T-helper 17 cell (primary cell): ENCODE measurements at places on chromosomes 2 and 18. TPM values are rescaled to one million over a fixed set of nuclear protein-coding genes. Genes with fewer than 3 reads are reported as not detected.

GRCh38 chr2:27870724-27871123 lies 19.5 kb downstream of the RBKS start:
- peaks cover 6% of the 10 kb centered on the region for H3K36me3 ChIP-seq
- no peak for DNase-seq
- H3K27ac ChIP-seq: no peak overlapping the region
- H3K4me3 ChIP-seq: no peak overlapping the region

The PARD6G gene
- total RNA-seq: 3.5 TPM

- H3K4me1 ChIP-seq: peaks cover 7% of the 10 kb centered on the region
- no peak overlapping the region for H3K4me3 ChIP-seq
- H3K27ac ChIP-seq: no peak overlapping the region
- DNase-seq: no peak
- H3K27me3 ChIP-seq: no peaks in the 10 kb centered on the region
Measured at GRCh38 chr18:8763611-8764010, 58.3 kb downstream of the MTCL1 start.

DNA sequence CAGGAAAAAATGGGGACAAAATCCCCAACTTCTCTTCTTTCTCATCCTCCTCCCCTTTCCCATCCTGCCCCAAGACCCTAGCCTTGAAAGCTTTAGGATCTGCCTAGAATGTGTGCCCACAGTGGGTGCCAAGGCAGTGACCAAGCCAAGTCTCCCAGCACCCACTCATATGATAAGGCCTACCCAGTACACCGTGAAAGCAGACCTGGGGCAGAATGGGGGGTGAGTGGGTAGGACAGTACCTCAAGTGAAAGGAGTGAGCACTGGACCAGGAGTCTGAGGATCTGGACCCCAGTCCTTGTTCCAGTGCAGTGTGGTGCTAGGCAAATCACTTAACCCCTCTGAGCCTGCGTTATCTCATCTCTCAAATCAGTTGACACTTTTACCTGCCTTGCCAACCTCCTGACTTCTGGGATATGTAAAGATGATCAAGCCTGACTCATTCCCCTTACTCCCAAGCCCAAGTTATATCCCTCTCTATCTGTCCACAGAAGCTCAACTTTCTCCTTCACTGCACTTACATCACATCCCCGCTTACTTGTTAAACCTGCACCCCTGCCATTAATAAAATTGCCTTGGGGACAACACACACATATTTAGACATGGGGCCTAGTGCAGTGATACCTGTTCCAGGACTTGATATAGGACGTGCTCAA lies 109.7 kb downstream of the ATL2 start:
- DNase-seq: no peak
- no peak overlapping the region for H3K4me3 ChIP-seq
- H3K4me1 ChIP-seq: no peaks in the 10 kb centered on the region
- H3K27ac ChIP-seq: no peak overlapping the region
- H3K27me3 ChIP-seq: peaks cover 8% of the 10 kb centered on the region

- H3K27ac ChIP-seq: no peak overlapping the region
- DNase-seq: no peak
- H3K27me3 ChIP-seq: no peaks in the 10 kb centered on the region
- H3K36me3 ChIP-seq: peaks cover 2% of the 10 kb centered on the region
- no peak overlapping the region for H3K4me3 ChIP-seq
Measured at GRCh38 chr2:206955253-206955652, 15.9 kb downstream of the CPO start.

The MC5R gene
- total RNA-seq: not detected

DNA sequence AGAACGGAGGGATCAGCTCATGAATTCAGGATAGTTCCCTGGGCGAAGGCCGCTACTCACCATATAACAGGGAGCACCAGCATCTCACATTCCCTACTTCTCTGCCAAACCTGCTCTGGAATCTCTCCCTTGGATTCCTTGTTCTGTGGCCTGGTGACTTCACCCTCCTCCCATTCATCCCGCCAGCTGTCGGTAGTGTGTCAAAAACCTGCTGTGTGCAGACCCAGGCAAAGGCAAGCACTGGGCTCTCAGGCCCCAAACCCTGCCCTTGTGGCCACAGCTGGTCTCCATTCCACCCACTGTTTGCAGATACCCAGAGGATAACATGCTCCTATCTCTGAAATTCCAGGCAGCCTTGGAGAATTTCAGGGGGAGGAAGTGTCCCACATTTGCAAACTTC lies 151.6 kb downstream of the CAPN13 start:
- H3K36me3 ChIP-seq: no peaks in the 10 kb centered on the region
- H3K4me3 ChIP-seq: no peak overlapping the region
- no peaks in the 10 kb centered on the region for H3K4me1 ChIP-seq
- DNase-seq: no peak
- no peak overlapping the region for H3K27ac ChIP-seq
- peaks cover 11% of the 10 kb centered on the region for H3K27me3 ChIP-seq

The PLGLB1 gene
- 5.9 TPM for total RNA-seq

DNA sequence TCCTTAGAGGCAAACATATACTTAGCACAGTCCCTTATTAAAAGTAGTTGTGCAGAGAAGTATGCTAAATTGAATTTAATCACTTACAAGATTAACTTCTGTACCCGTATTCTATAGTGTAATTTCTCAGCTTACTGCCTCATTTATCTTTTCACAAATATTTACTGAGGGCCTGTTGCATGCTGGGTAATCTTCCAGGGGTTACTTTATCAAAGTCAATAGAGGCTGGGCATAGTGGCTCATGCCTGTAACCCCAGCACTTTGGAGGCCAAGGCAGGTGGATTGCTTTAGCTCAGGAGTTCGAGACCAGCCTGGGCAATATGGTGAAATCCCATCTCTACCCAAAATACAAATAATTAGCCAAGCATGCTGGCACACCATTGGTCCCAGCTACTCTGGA lies 111.7 kb upstream of the RAB27B start:
- H3K4me1 ChIP-seq: peaks cover 37% of the 10 kb centered on the region
- no peak for DNase-seq
- H3K27me3 ChIP-seq: no peaks in the 10 kb centered on the region
- H3K4me3 ChIP-seq: no peak overlapping the region
- H3K27ac ChIP-seq: peak overlapping the region; percentile 16
- no peaks in the 10 kb centered on the region for H3K36me3 ChIP-seq

DNA sequence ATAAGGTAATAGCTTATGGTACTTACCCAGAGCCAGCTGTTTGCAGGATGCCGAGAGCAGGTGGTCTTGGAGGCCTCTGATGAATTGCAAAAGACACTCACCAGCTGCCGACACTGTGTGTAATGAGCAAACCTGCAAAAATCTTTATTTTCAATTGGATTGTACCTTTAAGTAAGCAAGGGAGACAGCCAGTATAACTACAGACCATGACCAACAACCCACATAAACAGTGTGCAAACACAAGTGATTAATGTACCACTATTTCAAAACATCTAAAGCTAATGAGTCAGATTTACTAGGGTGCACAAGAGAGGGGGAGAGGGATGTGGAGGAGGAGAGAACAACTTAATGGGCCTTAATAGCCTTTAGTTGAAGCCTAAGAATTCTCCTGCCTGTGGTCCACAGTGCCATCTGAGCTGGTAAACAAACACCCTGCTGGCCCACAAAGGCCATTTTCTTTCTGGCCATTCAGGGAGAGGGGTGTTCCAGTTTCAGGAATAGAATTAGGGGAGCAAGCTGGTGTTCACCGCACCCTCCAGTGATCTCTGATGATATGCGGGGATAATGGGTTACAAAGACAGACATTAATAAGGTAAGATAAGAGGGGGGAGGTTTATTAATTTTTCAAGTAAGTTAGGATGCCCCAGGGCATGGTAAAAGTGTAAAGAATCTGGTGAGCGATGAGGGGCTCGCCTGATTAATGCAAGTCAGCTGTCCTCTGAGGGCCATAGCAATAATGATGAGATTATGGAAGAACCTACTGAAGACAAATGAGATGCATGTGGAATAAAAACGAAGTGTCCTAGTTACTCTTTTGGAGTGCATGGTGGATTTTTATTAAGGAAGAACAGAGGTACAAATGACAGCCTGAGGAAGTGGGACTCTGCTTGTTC lies 196.4 kb downstream of the HRH4 start:
- no peak overlapping the region for H3K4me3 ChIP-seq
- DNase-seq: no peak
- H3K27ac ChIP-seq: peak overlapping the region; percentile 75
- no peaks in the 10 kb centered on the region for H3K27me3 ChIP-seq
- H3K4me1 ChIP-seq: peaks cover 10% of the 10 kb centered on the region
- H3K36me3 ChIP-seq: no peaks in the 10 kb centered on the region

The CELF4 gene
- total RNA-seq: not detected

GRCh38 chr2:46942143-46942526 lies 26.5 kb upstream of the MCFD2 start:
- no peaks in the 10 kb centered on the region for H3K27me3 ChIP-seq
- DNase-seq: peak; percentile 73
- H3K4me3 ChIP-seq: peak overlapping the region; percentile 98
- peaks cover 2% of the 10 kb centered on the region for H3K36me3 ChIP-seq
- H3K4me1 ChIP-seq: peaks cover 45% of the 10 kb centered on the region

GRCh38 chr2:204033611-204034495 lies 97.3 kb downstream of the ICOS start:
- no peaks in the 10 kb centered on the region for H3K4me1 ChIP-seq
- no peak overlapping the region for H3K27ac ChIP-seq
- H3K36me3 ChIP-seq: peaks cover 2% of the 10 kb centered on the region
- H3K4me3 ChIP-seq: no peak overlapping the region
- peaks cover 4% of the 10 kb centered on the region for H3K27me3 ChIP-seq

The PDCD1 gene
- 8.1 TPM for total RNA-seq

GRCh38 chr2:51782921-51783765 lies 751.2 kb upstream of the NRXN1 start:
- no peak overlapping the region for H3K4me3 ChIP-seq
- no peaks in the 10 kb centered on the region for H3K27me3 ChIP-seq
- no peaks in the 10 kb centered on the region for H3K4me1 ChIP-seq
- no peak overlapping the region for H3K27ac ChIP-seq
- no peak for DNase-seq

- H3K27me3 ChIP-seq: no peaks in the 10 kb centered on the region
- H3K4me1 ChIP-seq: no peaks in the 10 kb centered on the region
- no peak overlapping the region for H3K27ac ChIP-seq
- no peak for DNase-seq
Measured at GRCh38 chr2:236127010-236127409, 41.2 kb downstream of the GBX2 start.

The HOXD9 gene
- not detected for total RNA-seq

DNA sequence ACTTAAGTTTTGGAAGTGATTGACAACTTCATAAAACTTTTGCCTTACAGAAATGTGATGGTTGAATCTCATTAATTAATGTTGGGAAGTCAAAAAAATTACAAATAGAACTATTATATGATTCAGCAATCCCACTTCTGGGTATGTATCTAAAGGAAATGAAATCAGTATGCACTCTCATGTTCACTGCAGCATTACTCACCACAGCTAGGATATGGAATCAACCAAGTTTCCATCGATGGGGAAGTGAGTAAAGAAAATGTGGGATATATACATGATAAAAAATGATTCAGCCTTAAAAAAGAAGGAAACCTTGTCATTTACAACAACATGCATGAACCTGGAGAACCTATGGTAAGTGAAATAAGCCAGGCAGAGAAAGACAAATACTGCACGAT lies 112.4 kb upstream of the WDR75 start:
- H3K27me3 ChIP-seq: no peaks in the 10 kb centered on the region
- peaks cover 2% of the 10 kb centered on the region for H3K36me3 ChIP-seq
- no peaks in the 10 kb centered on the region for H3K4me1 ChIP-seq
- no peak for DNase-seq

GRCh38 chr2:135186054-135186453 lies 134.0 kb downstream of the RAB3GAP1 start:
- H3K4me1 ChIP-seq: no peaks in the 10 kb centered on the region
- no peaks in the 10 kb centered on the region for H3K27me3 ChIP-seq
- no peak overlapping the region for H3K27ac ChIP-seq
- no peak overlapping the region for H3K4me3 ChIP-seq
- H3K36me3 ChIP-seq: no peaks in the 10 kb centered on the region

- H3K4me3 ChIP-seq: no peak overlapping the region
- H3K27ac ChIP-seq: no peak overlapping the region
- no peaks in the 10 kb centered on the region for H3K36me3 ChIP-seq
- H3K27me3 ChIP-seq: peaks cover 44% of the 10 kb centered on the region
- no peaks in the 10 kb centered on the region for H3K4me1 ChIP-seq
Measured at GRCh38 chr2:143822736-143823135, 693.5 kb downstream of the ARHGAP15 start.

The RAB12 gene
- 16.5 TPM for total RNA-seq

DNA sequence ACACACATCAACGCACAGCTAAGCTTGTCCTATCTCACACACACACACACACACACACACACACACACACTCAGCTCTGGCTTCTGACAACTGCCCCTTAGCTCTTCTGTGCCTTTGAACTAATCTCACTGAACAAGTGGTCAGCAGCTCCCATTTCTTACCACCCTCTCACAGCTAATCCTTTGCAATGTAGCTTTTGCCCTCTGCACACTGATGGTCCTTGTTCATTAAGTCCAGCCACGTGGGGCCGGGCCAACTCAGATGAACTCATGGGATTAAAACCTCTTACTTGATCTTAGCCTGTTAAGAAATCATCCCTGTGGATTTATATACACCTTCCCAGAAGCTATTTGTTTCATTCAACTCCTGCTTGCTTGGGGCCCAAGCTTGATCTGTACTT lies 36.6 kb downstream of the DPYSL5 start:
- no peak overlapping the region for H3K27ac ChIP-seq
- DNase-seq: no peak
- H3K4me1 ChIP-seq: no peaks in the 10 kb centered on the region
- peaks cover 5% of the 10 kb centered on the region for H3K36me3 ChIP-seq
- H3K4me3 ChIP-seq: no peak overlapping the region

- H3K36me3 ChIP-seq: peaks cover 3% of the 10 kb centered on the region
- H3K4me3 ChIP-seq: no peak overlapping the region
- H3K27me3 ChIP-seq: peaks cover 32% of the 10 kb centered on the region
- no peaks in the 10 kb centered on the region for H3K4me1 ChIP-seq
- DNase-seq: no peak
Measured at GRCh38 chr18:50447102-50447741, 72.4 kb downstream of the SKA1 start.

The EFEMP1 gene
- not detected for total RNA-seq

DNA sequence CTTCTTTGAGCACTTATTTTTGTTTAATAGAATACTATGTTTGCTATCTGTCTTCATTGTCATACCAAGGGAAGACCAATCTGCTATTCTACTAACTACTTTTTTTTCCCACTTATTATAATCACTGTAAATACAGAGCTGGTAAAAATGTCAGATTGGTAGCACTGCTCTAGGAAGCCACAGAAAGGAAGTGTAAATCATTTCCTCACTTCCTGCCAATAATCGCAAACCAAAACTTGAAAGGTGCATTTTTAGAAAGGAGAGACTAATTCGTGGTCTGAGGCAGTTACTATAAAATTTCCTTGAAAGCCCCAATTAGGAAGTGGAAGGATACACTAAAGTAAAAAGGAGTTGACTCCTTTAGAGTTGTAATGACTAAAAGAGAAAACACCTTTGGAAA lies 13.9 kb upstream of the THSD7B start:
- no peak overlapping the region for H3K27ac ChIP-seq
- no peak for DNase-seq
- H3K36me3 ChIP-seq: peaks cover 2% of the 10 kb centered on the region
